LHCN-M2 (cell line): ENCODE measurements at places on chromosomes 2 and 18. TPM values are rescaled to one million over a fixed set of nuclear protein-coding genes. Genes with fewer than 3 reads are reported as not detected.

Gene RFTN2
- total RNA-seq: 0.40 and 0.83 TPM in 2 replicates

Gene TMEM169
- 4.6 and 5.1 TPM in 2 replicates for total RNA-seq

Gene MC4R
- total RNA-seq: not detected in 2 replicates

Gene AMER3
- not detected in 2 replicates for total RNA-seq

Gene CRYBA2
- not detected in 2 replicates for total RNA-seq

Gene ANKRD53
- 0.11 and 0.83 TPM in 2 replicates for total RNA-seq

Gene ERMN
- 0.06 TPM in 1 of 2 replicates, not detected in the other for total RNA-seq

Gene UGT1A6
- not detected in 2 replicates for total RNA-seq

Gene DUSP11
- 26.9 and 31.8 TPM in 2 replicates for total RNA-seq

Gene CHRND
- total RNA-seq: 1.1 and 7.1 TPM in 2 replicates

Gene MMADHC
- total RNA-seq: 155 and 160 TPM in 2 replicates

Gene AFG3L2
- 49.9 and 50.7 TPM in 2 replicates for total RNA-seq

Gene TRABD2A
- total RNA-seq: 9.7 and 14.8 TPM in 2 replicates

DNA sequence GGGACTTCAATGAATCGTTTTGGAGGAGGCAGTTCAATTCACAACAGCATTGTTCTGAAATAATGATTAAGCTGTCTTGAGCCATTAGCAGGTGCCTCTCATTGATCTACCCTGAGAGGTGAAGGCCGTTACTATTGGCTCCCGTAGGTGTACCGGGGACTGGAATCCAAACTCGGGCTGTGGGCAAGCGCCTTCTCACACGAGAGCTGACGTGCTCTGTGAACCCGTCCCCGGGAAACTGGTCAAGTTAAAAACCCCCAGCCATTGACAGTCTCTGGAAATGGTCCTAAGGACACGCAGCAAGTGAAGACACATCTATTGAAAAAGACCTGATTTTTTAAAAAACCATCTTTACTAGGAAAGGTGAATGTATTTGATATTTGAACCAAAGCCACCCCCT, 8.1 kb upstream of the NFATC1 start:
- no peak for DNase-seq

DNA sequence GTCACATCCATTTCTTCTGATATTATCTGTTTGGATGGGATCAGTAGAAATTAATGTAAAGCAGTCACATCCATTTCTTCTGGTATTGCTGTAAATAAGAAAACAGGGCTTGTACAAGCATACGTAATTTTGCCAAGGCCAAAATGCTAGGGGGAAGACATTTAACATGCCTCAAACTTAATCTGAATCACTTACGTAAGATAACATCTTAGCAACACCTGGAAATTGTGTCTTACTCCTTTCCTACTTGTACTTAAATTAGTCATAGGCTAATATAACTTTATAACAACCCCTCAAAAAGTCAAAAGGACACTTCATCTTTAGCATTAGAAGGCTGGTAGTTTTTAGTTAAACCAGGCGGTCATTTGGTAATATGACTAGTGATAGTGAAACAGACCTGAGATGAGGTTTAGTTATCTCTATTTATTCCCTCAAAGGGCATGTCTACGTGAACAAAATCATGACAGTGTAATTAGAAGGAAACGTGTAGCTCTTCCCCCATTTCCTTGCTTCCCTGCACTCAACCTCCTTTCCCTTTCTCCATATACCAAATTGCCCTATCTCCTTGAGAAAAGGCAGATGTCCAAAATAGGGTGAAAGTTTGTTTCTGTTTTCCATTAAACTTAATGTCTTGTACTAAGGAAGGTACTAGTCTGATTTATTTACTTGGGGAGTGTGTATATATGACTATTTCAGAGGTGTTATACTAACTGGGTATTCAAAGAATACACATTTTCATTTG, 99.3 kb upstream of the FZD5 start:
- DNase-seq: no peak

GRCh38 chr18:67742954-67743353, 226.4 kb upstream of the DSEL start:
- DNase-seq: no peak

DNA sequence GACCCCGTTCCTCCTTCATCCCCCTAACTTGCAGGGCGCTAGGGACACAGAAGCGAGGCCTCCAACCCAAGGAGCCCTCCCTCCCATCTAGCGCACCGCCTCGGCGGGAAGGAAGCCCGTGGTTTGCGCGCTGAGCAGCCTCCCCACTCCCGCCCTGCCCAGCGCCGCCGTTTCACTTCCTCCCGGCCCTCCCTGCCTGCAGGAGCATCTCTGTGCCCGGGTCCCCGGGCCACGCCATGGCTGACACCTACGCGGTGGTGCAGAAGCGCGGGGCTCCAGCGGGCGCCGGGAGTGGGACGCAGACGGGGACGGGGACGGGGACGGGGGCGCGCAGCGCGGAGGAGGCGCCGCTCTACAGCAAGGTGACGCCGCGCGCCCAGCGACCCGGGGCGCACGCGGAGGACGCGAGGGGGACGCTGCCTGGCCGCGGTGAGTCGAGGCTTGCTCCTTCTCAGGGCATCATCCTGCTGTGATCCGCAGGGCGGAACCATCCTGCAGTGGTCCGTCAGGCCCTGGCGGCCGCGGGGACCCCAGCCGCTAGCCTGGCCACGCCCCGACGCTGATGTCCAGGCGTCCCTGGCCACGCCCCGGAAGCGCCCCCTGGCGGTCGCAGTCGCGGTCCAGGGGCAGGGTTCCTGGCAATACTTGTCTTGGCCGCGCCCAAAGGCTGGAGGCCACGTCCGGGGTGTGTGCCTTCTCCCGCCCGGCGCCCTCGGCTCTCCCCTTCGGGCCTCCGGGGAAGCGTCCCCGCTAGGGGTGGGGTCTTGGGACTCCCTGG, 16.4 kb downstream of the PTPN18 start:
- DNase-seq: peak; percentile 85

- no peak for DNase-seq
Observed at GRCh38 chr18:55289048-55289447, 298.9 kb downstream of the TCF4 start.

DNA sequence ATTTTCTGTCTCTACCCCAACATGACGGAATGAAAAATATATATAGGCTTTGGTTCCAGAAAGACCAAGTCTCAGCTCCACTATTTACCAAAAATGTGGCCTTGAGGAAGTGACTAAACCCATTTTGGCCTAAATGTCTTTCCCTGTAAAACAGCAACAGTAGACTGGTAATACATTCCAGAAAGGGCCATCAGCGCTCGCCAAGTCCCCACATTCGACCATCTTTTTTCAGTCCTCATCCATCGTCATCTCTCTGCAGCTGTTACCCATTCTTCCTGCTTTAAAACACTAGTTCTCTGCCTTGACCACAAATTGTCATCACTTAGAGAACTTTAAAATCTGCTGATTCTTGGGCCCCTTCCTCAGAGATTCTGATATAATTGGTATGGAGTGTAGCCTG, 183.8 kb upstream of the CTAGE1 start:
- DNase-seq: peak; percentile 53

DNA sequence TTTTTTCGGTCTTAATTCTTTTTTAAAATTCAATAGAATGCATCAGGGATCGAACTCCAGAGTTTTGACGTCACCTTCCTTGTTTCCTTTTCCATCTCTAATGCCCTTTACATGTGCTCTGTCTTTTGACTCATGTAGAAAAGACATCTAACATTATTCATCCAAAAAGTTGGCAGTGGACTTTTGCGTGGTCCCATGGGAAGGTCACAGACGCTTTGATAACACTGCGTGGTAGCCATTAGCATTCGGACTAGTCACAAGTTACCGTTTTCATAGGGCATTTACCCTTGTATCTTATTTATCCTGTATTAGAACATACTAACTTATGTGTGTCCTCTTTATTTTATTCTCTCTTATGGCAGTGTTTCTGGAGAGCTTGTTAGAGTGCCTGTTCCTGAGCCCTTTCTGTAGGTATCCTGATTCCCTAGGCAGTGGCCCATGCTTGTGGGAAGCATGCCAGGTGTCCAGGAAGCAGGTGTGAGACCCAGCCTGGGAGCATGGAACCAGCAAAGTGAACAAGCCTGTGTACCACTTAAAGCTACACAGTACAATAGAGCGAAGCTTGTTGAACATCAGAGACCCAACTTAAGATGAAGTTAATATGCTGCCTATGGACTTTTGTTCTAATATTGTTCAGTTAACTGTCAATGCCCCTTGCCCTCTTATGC, 73.6 kb upstream of the RBM44 start:
- DNase-seq: no peak

- no peak for DNase-seq
Observed at GRCh38 chr2:96092951-96093350, 23.4 kb downstream of the ADRA2B start.

GRCh38 chr2:40823478-40823877, 371.6 kb upstream of the SLC8A1 start:
- DNase-seq: no peak

GRCh38 chr18:8525692-8526091, 83.5 kb upstream of the RAB12 start:
- no peak for DNase-seq

GRCh38 chr18:3508576-3509549, 58.9 kb downstream of the TGIF1 start:
- DNase-seq: peak; percentile 85

DNA sequence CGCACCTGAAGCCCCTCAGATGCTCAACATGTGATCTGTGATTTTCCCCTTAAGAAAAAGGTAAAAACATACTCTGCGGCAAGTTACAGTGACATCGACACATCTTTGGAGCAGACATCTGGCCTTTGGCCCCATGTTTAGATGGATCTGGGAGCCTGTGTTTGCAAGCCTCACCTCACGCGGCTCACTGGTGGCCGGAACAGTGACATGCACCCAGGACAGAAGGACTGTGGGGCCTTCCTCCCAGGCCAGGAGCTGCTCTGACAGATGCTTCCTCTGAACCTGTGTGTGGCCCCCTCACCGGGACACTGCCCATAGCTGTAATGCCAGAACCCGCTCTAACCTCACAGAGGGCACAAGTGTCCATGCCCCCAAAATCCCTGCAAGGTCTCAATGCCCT, 13.1 kb downstream of the PASK start:
- no peak for DNase-seq

DNA sequence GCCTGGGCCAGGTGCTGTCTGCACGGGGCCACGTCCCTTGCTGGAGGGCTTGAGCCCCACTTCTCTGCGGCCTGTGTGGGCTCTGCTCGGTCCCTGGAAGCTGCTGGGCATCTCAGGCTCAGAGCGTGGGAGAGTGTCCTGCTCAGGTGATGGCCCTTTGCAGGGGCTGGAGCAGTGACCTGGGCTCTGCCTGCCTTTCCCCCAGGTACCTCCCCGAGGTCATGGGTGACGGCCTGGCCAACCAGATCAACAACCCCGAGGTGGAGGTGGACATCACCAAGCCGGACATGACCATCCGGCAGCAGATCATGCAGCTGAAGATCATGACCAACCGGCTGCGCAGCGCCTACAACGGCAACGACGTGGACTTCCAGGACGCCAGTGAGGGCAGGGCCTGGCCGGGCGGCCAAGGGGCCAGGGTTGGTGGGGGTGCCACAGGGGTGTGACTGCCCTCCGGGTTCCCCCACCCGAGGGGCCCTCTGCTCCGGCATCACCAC, 29.9 kb downstream of the GPC1 start:
- no peak for DNase-seq

- no peak for DNase-seq
Observed at GRCh38 chr18:63892566-63892965, 5.1 kb downstream of the SERPINB2 start.

- no peak for DNase-seq
Observed at GRCh38 chr2:24576617-24577016, 85.6 kb downstream of the NCOA1 start.

GRCh38 chr2:71460595-71461303, 7.4 kb downstream of the DYSF start:
- DNase-seq: peak; percentile 47

DNA sequence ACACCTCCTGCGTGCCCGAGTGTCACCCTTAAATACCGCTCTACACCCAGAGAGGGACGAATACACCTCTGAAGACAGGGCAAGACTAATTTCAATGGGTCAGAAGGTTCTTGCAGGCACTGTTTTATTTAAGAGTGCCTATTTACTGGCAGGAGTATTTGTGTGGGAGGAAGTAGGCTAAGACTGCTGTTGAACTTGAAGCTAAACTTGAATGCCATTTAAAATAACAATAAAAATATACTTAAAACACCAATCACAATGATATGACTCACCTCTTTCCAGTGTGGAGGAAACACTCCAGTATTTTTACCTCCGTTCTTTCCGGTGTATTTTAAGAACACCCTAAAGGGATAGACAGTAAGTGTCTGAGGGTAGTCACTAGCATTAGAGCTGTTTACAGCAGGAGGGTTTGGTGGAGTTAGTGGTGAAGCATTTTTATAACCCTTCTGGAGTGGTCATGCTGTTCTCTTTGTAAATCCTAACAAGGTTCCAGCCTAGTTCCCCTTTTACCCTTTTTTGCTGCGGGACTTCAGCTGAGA, 9.6 kb upstream of the HOXD1 start:
- DNase-seq: no peak

GRCh38 chr18:55510809-55511208, 77.2 kb downstream of the TCF4 start:
- DNase-seq: peak; percentile 76

GRCh38 chr2:232537079-232537478, 2.4 kb upstream of the CHRNG start:
- no peak for DNase-seq

GRCh38 chr2:43387092-43388062, 161.0 kb upstream of the ZFP36L2 start:
- peak; percentile 51 for DNase-seq

GRCh38 chr2:189254268-189254883, 74.8 kb upstream of the COL5A2 start:
- peak; percentile 89 for DNase-seq

DNA sequence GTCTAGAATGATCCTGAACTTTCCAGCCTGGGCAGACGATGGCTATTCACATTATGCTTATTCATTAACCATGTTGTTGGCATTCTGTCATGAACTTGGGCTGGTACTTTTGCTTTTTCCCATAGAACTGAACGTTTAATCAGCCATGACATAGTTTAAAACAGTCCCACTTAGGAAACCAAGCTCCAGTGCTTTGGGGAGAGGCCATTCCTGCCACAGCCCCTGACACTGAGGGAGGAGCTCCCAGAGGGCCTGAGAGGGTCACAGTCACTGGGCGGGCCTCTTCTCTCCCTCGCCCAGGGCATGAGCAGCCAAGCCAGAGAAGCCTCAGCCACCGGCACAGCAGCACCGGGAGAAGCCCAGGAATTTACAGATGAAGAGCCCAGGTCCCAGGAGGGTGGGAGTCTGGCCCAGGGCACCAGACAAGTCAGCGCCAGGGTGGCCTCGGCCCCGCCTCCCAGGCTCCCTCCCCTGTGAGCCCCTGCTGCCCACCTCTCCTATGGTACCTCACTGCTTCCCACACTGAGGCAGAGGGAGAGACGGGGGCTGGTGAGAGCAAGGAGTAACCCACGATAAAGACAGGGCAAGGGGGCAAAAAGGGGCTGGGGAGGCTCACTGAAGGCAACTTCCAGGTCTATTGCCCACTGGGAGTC, 33.6 kb downstream of the MAL start:
- DNase-seq: no peak
